ENCODE measurements at places on chromosomes 1 and 21.

GRCh38 chr1:177567393-177567792 is 396.6 kb downstream of the BRINP2 start:
- DNase-seq, result no peak

DNA sequence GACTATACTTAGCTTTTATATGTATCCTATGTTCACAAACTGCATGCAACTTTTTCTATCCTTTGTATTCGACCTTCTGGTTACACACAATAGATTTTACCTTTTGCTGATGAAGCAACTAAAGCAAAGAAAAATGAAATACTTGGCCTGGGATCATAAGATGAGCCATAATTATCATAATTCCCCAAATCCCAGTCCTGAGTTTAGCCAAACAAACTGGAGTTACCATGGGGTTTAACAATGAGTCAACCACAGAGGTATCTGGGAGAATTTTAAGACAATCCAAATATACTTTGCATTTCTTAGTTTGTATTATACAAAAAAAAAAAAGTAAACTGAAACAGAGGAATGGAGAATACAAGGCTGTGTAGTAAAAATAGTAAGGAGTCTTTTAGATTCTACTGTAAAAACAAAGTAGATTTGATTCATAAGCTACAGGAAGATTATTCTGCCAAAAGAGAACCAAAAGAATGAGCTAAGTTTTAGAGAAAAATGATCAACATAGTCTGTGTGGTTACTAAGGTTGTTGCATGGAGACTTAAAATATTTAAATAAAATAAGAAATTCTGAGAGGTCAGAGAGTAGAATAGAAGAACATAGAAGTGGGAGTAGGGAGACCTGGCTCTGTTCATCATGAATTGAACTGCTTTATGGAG is 60.4 kb upstream of the GORAB start:
- DNase-seq, result no peak

DNA sequence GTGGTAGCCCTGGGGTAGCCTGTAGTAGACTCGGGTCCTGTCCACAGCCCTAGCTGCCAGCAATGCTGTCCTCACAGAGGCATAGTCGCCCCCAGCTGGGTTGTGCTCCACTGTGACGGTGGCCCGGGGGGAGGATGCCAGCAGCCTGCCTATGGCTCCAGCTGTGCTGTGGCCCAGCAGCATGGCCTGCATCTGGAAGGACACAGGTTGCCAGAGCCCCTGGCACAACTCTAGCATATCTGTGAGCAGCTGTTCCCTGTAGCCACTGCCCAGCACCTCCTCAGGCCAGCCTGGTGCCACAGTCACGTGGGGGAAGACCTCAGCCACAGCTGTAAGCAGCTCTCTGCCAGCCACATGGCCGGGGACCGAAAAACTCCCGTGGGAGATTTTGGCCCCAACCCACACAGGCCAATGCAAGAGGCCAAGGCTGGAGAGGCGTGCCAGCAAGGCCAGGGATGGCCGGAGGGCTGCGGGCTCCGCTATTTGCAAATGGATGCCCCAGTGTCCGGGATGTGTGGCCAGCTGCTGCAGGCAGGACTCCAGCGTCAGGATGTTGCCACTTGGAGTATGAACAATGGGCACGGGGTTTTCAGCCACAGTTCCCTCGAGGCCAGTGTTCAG is 13.9 kb downstream of the FAM151A start:
- no peak for DNase-seq

GRCh38 chr1:99507906-99508732 is 137.8 kb upstream of the PALMD start:
- DNase-seq, result no peak

- no peak for DNase-seq
Observed at GRCh38 chr1:162626094-162626493, 6.2 kb upstream of the DDR2 start.

DNA sequence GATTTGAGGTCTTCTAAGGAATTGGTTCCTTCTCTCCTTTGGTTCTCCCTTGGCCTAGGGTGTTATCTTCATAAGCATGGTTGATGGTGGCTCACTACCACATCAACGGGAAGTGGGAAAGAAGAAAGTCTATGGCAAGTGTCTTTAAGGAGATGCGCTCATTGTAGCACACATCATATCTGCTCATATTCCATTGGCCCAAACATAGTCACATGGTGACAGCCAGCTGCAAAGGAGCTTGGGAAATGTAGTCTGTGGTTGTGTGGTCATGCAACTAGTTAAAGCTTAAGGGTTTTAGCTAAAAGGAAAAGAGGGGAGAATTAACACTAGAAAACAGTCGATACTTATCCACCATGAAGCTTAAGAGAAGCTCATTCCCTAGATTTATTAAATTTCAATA is 11.4 kb upstream of the MRPS6 start:
- peak; percentile 29 for DNase-seq

DNA sequence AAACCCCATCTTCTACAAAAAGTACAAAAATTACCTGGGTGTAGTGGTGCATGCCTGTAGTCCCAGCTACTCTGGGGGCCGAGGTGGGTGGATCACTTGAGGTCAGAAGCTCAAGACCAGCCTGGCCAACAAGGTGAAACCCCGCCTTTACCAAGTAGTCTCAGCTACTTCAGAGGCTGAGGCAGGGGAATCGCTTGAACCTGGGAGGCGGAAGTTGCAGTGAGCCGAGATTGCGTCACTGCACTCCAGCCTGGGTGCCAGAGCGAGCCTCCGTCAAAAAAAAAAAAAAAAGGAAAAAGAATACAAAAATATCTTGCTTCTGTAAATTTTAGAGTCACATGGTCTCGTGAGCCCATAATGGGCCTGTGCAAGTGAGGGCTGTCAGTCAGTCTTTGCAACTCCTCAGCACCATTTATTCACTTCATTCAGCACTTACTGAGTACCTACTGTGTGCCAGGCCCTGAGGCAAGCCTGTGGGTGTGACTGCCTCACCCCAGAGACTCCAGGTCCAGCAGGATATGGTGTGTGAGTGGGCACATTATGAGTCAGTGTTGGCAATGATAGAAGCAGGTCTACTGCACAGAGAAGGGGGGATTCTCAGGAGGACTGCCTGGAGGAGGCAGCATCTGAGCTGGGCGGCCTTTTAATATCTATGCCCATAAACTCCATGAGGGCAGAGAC is 46.8 kb upstream of the TARDBP start:
- peak; percentile 72 for DNase-seq

DNA sequence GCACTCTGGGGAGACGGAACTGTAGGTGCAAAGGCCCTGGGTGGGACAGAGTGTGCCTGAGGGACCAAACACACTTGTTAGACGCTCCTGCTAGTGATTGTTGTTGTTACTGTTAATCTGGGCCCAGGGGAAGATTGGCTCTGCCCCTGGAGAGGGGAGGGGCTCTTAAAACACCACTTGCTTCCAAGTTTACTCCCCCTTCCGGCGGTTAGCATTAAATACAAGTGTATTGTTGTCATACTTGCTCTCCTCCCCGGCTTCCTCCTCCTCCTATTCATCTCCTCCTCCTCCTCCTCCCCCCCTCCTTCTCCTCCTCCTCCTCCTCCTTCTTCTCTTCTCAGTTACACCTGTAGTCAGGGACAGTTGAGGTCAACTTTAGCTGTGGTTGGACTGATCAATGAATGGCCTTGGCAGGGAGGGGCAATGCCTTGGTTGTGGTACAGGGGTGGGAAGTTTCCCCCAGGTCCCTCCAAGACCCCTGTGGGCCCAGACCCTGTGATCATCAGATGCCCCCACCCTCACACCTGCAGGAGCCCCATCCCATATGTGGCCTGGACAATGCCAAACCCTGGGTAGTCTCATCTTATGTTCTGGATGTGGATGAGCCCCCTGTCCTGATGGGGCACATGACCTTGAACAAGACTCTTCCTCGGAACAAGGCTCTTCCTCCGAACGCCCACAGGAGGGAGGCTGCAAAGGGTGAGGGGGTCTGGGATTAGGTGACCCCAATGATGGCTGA is 217.3 kb downstream of the PTPRU start:
- DNase-seq, result peak; percentile 22

All from activated CD8-positive, alpha-beta T cell treated with anti-CD3 and anti-CD28 coated beads for 36 hours (primary cell).